ENCODE measurements at places on chromosomes 3 and 15. TPM values are rescaled to one million over a fixed set of nuclear protein-coding genes. Genes with fewer than 3 reads are reported as not detected.

DNA sequence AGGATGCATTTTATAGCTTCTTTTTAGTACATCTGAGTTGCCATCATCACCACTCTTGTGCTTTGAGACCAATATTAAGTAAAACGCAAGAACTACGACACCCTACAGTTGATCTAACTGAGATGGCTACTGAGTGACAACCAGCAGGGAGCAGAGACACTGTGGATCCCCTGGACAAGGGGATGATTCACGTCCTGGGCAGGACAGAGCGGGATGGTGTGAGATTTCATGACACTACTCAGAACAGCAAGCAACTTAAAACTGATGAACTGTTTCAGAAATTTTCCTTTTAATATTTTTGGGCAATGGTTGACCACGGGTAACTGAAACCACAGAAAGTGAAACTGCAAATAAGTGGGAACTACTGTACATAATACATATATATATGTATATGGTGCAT lies 299.2 kb downstream of the ADAMTS17 start:
- DNase-seq, result peak; percentile 41

DNA sequence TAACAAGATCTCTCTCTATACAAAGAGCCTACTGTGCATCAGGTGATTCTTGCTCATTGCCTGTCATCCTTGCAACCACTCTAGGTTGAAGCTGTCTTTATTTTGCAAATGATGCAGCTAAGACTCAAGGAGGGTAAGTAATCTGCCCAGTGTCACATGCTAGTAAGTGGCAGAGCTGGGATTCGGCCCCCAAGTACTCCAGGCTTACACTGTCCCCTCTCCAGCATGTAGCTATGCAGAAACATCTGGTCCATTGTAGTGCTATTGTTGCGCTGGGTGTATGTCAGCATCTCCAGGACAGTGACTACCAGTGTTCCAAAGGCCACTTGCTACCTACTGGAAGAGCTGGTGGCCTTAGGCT lies 248.9 kb downstream of the SLCO3A1 start:
- DNase-seq, result no peak

DNA sequence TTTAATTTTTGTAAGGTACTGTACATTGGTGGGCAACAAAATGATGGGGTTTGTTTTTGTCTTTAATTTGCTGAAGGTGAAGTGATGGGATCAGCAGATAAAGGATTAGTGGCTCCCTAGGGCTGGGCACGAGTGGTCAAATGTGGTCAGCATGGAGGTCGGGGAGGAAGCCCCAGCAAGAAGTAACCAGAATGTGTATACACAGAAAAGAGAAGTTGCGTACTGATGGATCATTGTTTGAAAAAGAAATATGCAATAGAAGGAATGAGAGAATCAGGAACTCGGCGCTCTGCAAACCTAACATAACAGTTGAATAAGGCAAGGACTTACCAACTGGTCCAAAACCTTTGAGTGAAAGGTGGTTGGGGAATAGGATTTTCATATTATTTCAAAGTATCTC lies 1.5 kb downstream of the TMOD2 start:
- DNase-seq, result no peak

DNA sequence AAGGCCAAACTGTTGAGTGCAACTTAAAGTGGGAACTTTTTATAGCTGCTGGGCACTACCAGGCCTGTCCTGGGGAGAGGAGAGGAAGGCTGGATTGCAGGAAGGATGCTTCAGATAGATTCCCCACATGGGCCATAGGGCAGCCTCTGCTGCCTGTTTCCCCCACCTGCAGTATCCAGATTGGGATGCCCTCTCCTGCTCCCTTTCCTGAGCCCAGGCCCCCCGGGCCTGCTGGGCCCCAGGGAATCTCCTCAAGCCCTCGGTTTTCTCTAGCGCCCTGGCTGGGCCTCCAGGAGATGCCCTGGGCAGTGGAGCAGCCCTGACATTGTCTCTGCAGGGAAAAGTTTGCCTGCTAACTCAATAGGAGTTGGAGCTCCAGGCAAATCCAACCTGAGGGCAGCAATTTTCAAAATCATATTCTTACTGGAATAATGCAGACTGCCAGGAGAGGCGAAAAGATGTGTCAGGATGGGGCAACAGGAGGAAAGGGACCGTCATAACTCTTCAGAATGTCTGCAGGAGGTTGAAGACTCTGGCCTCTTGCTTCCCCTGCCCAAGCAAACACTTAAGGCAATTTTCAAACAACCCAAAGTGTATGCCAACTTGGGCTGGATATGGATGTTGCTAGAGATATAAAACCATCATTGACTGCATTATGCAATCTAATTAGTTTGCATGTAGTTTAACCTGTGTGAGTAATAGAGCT lies 4.4 kb downstream of the NR2F2 start:
- DNase-seq, result no peak

DNA sequence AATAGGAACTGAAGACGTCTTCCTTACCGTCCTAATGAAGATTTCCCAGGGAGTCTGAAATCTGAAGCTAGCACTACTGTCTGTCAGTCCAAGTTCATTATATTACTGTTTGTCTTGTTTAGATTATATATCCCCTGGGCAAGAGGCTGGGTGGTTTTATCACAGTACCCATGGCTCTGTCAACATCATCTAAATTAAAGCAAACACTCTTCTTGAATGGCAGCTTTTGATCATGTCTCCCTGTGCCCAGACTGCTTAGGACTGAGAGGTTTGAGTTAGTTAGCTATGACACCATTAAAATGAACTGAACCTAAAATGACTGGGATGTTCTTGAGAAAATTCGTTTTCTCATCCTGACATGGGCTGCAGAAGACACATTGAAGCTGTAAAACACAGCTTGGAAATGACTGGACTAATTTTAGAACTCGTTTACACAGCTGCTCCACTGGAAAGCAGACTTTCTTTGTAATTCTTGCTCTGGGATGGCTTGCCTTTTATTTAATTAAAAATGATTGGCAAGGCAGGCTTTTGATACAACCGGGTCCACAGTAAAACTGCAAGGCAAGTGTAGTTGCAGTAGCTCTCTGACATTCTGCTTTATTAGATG lies 243.5 kb downstream of the MFSD1 start:
- DNase-seq, result no peak

GRCh38 chr15:68818066-68818768 lies 2.5 kb downstream of the ANP32A start:
- no peak for DNase-seq

Gene ABHD17C
- 6.7 TPM for total RNA-seq

Measured in NCI-H460 (cell line).